ENCODE measurements at places on chromosomes 7 and 10.

DNA sequence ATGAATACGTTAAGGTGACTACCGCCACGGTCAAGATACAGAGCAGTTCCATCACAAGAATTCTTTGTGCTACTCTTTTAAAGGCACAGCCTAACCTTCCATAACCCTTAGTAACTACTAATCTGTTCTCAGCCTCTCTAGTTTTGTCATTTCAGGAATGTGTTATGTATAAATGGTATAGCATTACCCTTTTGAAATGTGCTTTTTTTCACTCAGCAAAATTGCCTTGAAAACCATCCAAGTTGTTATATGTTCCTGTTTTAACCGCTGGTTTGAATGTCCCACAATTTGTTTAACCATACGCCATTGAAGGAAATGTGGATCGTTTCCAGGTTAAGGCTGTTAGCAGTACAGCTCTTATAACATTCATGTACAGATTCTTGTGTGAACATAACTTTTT is 32.0 kb downstream of the WAC start:
- no peak for DNase-seq

DNA sequence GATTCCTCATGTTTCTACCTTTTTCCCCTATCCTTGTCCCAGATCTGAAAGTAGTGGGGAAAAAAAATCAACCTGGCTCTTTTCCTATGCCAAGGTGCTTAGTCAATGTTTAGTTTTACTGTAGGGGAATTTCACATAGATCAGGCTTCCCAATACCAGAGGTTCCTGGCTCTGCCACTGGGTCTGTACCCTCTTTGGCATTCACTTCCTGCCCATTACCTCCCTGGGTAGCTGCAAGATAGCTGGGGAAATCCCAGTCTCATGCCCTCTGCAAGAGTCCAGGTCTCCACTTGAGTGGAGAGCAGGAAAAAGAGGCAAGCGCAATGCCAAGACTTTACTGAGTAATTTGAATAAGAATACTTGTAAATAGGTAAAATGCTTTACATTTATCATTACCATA is 3.5 kb upstream of the BPGM start:
- DNase-seq: no peak

GRCh38 chr7:143407287-143408251 is 1.1 kb downstream of the EPHA1 start:
- DNase-seq: no peak

DNA sequence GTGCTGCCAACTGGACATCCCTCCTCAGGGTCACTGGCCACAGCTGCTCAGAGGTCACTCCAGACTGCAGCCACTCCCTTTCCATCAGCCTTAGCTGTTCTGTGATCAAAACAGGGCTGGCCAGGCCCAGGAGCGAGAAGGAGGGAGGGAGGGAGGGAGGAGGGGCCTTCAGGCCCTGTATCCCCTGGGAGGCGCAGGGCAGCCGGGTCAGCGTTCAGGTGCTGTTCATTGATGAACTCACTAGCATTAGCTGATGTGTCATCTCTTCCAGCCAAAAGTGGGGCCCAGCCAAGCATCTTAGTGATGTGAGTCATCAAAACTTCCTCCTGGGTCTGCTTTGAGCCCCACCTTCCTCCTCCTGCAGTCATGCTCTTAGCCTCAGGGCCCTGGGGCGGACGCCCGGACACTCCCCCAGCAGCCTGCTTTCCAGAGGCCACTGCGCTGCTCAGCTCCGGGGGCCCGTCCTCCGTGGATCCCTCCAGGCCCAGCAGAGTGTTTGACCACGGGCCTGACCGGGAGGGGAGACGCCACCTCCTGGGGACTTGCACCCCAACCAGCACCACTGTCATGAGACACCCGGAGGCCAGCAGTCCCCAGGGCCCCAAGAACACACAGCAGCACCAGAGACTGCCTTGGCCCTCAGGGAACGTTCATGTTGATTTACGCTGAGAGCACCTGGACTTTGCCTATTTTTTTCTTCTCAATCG is 149.2 kb downstream of the PRKAG2 start:
- no peak for DNase-seq

- no peak for DNase-seq
Observed at GRCh38 chr7:109127145-109127544, 557.5 kb downstream of the DNAJB9 start.
